Cerebellum (tissue), 4 donors: ENCODE measurements at places on chromosomes 4 and X.

GRCh38 chrX:133792198-133792953, 193.0 kb downstream of the GPC3 start:
- DNase-seq = peak; percentile 4

GRCh38 chr4:36651253-36651652, 369.8 kb downstream of the DTHD1 start:
- no peak for DNase-seq

- no peak for DNase-seq
Observed at GRCh38 chr4:143391895-143392294, 55.2 kb downstream of the GAB1 start.

DNA sequence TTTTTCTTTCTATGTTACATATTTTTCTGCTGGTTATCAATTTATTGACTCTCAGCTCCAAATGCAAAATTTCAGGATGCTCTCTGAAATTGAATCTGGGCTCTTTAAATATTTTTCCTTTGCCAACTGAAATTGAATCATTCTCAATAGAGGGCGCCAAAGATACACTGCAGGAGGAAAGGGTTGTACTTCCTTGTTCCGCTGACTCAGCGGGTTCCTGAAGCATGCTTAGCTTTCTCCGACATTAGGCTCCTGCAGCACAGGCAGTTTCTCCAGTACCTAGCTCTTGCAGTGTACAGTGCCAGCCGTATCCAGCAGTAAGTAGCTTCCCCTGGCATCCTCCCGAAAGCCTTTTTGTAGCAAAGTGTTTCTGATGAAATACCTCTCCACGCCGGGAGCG, 28.8 kb upstream of the CFAP47 start:
- DNase-seq = no peak
